Cardiac muscle cell (in vitro differentiated cells and primary cell): ENCODE measurements at places on chromosomes 3 and 15.

- peak; percentile 36 for DNase-seq
Measured at GRCh38 chr3:11718637-11719405, 75.1 kb upstream of the VGLL4 start.

DNA sequence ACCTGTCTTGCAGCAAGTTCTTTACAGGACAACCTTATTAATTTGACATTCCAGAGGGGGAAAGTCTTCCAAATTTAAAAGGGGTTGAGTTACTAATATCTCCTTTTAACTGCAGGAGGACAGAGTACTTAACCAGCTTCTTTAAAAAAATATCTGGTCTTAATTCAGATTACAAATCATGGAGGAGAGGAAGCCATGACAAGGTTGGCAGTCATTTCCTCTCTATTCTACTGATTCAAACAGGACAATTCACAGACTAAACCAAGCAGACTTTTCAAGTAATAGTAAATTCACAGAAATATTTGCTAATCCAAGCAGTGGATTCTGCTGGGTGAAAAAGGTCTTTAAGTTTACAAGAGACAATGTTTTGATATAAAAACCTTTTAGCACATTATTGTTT is 185.3 kb downstream of the CFAP20DC start:
- DNase-seq, result no peak

DNA sequence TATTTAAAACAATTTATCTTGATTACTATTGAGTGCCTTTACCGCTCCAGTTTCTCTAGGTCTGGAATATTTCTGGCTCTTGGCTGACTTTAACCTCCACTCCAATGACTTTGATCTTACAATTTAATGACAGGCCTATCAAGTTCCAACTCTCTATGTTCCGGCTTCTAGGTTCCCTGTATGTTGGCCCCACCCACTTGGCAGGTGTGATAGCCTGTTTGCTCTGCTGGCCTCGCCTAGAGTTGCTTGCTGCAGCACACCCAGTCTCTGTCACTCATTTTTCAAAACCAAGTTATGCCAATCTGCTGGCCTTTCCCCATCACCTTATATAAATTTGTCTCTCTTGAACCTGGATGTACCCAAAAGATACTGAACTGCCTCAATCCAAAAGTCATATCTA is 428.0 kb downstream of the ROBO1 start:
- no peak for DNase-seq

DNA sequence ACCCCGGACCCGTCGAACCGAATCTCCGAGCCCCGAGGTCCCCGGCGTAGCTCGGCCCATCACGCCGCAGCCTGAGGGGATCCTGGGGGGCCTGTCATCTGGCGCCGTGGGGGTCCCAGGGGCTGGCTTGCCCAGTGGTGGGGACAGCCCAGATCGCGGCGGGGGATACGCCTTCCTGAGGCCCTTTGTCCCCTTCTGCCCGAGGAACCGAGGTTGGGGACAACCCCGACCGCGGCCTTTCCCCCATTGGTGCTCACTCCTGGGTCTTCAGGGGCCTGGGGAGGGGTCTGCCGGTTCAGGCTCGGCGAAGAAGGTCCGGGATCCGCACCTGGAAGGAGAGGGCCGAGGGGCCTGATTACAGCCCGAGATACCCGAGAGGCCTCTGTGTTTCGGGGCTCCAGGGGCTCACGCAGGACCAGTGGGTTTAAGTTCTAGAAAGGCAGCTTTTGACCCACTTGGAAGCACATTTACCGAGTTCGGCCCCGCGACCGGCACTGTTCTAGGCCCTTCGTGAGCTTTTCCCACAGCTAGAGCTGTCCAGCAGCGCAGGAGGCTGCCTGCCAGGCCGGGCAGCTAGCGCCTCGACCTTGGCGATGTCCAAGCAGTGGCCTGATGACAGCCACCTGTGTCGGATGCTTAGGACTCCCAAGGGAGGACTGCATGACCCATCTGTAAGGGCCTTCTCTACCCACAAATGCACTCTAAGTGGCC is 504 bp downstream of the ABHD2 start:
- DNase-seq, result peak; percentile 32

GRCh38 chr3:196989721-196990262 is 21.2 kb upstream of the PIGZ start:
- no peak for DNase-seq

DNA sequence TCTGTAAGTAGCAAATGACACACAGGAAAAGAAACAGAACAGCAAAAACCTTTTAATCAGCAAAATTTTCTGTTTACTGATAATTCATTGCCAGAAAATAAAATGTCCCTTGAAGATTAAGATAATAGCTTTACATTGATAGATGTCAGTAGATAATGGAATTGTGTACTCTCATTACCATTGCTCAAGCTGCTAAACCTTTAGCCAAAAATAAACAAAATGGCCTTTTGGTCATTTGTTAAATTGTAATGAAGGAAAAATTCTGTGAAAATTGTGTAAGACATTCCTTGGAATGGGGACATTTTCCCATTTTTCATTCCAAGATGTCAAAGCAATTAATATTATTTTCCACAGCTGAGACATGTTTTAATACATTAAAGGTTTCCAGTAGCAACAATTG is 189.8 kb downstream of the PLOD2 start:
- DNase-seq, result no peak

GRCh38 chr15:47598996-47599395 is 118.3 kb upstream of the SEMA6D start:
- DNase-seq, result no peak
